ENCODE measurements at places on chromosomes 2 and 18.

- no peak for DNase-seq
Measured at GRCh38 chr2:123670286-123670685, 354.8 kb upstream of the CNTNAP5 start.

- no peak for DNase-seq
Measured at GRCh38 chr2:174003720-174004695, 38.8 kb upstream of the SP3 start.

- peak; percentile 10 for DNase-seq
Measured at GRCh38 chr2:108184419-108184818, 55.3 kb upstream of the SULT1C3 start.

GRCh38 chr2:231554748-231555545 lies 24.7 kb upstream of the NMUR1 start:
- DNase-seq = no peak

GRCh38 chr2:230205034-230205433 lies 14.8 kb downstream of the SP110 start:
- DNase-seq = no peak

- peak; percentile 73 for DNase-seq
Measured at GRCh38 chr2:15776629-15776919, 163.8 kb upstream of the MYCN start.

DNA sequence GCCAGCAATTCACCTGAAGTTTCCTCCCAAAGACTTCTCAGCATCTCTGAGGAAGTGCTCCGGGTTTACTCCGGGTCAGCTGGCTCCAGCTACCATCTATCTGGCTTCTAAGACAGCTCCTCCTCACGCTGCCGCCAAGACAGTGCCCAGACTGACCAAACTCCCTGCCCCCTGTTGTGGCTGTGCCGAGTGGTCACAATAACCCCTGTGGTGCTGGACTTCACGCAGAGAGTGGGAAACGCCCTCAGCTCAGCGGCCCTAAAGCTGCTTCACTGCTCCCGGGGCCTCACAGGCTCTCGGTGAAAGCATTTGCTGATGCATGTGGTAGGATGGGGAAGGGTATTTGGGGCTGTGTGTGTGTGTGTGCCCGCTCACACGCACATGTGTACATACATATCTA lies 154.8 kb upstream of the ZNF236 start:
- DNase-seq = no peak

DNA sequence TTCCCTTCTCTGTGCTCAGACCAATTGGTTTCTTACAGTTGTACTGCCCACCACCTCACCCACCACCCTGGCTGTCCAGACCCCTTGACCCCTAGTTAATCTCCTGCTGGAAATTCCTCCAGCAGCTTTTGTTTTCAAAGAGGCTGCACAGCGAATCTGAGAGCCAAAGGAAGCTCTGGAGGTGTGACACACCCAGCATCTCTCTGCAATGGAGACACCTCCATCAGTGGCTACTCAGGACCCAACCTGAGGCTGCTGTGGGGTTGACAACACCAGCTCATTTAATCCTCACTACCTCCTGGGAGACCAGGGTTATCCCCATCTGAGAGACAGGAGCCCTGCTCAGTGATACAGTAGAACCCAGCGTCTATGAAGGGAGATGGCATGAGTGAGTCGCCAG lies 86.4 kb downstream of the BIN1 start:
- no peak for DNase-seq

GRCh38 chr2:156190517-156190916 lies 142.0 kb downstream of the NR4A2 start:
- no peak for DNase-seq

DNA sequence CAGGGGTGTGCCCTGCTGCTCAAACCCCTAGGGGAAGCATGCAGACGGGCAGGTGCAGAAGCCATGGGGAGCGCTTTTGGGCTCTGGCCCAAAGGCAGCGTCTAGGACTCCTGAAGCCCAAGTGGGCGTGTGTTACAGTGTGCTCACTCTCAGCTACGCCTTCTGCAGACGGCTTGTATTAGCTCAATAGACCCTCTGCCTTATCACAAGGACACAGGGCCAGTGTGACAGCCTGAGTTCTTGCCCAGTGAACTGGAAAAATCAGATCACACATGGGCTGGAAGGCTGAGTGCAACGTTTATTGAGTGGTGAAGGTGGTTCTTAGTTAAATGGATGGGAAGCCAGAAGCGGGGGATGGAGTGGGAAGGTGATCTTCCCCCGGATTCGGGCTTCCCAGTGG lies 210.9 kb downstream of the CDH20 start:
- DNase-seq = no peak

- no peak for DNase-seq
Measured at GRCh38 chr2:109410039-109410815, 203.5 kb downstream of the SEPTIN10 start.

GRCh38 chr18:48786455-48787202 lies 164.1 kb downstream of the SMAD7 start:
- DNase-seq = no peak

DNA sequence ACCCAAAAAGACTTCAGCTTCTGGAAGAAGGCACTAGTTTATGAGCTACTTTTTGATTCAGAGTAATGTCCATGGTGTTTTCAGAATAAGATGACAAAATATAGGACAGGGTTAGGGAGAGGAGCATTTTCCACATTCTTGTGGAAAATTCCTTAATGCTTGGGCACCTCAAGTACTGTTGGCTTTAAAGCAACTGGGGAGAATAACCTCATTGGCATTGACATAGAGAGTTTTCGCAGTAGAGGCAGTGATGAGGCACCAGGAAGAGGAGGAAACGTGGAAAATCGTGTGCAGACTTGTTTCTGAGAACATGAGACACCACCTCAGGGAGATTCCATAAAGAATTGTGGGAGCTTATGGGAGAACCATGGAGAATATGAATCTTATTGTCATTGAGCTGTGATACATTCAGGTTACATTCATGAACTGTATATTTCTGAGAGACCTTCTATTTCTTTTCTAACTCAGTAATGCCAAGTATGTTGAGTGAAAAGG lies 929.0 kb upstream of the NRXN1 start:
- no peak for DNase-seq

DNA sequence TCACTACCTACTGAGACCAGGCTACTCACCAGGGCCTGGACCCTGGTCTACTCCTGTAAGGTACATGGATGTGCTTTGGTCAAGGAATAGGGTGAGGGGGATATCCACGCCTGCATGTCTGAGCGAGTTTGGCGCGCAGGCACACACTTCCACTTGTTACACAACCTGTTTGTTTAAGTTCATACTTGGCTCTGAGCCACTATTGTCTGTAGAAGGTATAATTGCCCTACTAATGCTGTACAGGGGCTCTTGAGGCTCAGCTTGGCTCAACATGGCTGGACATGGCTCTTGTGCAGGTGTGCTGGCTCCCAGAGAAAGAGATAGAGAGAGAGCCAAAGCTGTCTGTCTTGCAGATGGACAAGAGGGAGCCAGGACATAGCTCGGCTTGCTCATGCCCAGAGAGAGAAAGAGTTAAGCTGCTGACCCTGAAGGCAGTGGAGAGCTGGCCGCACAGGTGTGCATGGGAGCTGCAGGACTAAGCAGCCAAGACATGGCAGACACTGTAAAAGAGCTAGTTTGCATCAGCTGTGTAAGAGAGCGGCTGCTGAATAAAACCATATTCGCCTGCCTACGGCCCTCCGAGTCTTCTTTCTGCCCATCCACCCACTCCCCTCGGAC lies 35.2 kb downstream of the NPPC start:
- DNase-seq = no peak

GRCh38 chr18:27673861-27674260 lies 488.8 kb upstream of the CHST9 start:
- no peak for DNase-seq

GRCh38 chr2:145064511-145064910 lies 544.6 kb upstream of the ZEB2 start:
- DNase-seq = no peak

All from HuH-7.5 (cell line).